Muscle of leg (tissue), 16 donors: ENCODE measurements at places on chromosomes 6 and 20. TPM values are rescaled to one million over a fixed set of nuclear protein-coding genes. Genes with fewer than 3 reads are reported as not detected.

ZDHHC14 gene
- polyA plus RNA-seq: 5.7 TPM

PAX1 gene
- 3.0 TPM for polyA plus RNA-seq

SPDEF gene
- 0.11 TPM for polyA plus RNA-seq

CCM2L gene
- polyA plus RNA-seq: 7.8 TPM

PRL gene
- not detected for polyA plus RNA-seq

MAPK13 gene
- 9.9 TPM for polyA plus RNA-seq

PLG gene
- 3.8 TPM for polyA plus RNA-seq

LRRC73 gene
- polyA plus RNA-seq: 0.27 TPM

MEI4 gene
- 0.03 TPM for polyA plus RNA-seq

REM1 gene
- 5.6 TPM for polyA plus RNA-seq

C6orf15 gene
- not detected for polyA plus RNA-seq

DEFB124 gene
- not detected for polyA plus RNA-seq

MAS1 gene
- polyA plus RNA-seq: 0.38 TPM

LIME1 gene
- 2.5 TPM for polyA plus RNA-seq

MATN4 gene
- polyA plus RNA-seq: 0.87 TPM

EPB41L1 gene
- polyA plus RNA-seq: 28.7 TPM

CST5 gene
- not detected for polyA plus RNA-seq

CRISP3 gene
- polyA plus RNA-seq: 0.14 TPM

BFSP1 gene
- polyA plus RNA-seq: 2.8 TPM

PLA2G7 gene
- 1.4 TPM for polyA plus RNA-seq

HLA-DQA2 gene
- polyA plus RNA-seq: 0.74 TPM

BNIP5 gene
- 0.06 TPM for polyA plus RNA-seq

GGTLC1 gene
- polyA plus RNA-seq: not detected

NPEPL1 gene
- polyA plus RNA-seq: 42.1 TPM

PROKR2 gene
- 0.23 TPM for polyA plus RNA-seq

C2 gene
- 9.5 TPM for polyA plus RNA-seq

TPBG gene
- 13.8 TPM for polyA plus RNA-seq

SOX18 gene
- polyA plus RNA-seq: 15.7 TPM

SRC gene
- 21.3 TPM for polyA plus RNA-seq

EYS gene
- 0.86 TPM for polyA plus RNA-seq

SEMG2 gene
- polyA plus RNA-seq: not detected

PGC gene
- not detected for polyA plus RNA-seq

EPPIN gene
- polyA plus RNA-seq: not detected

PTK6 gene
- 0.45 TPM for polyA plus RNA-seq

SAPCD1 gene
- polyA plus RNA-seq: 1.4 TPM

SLC24A3 gene
- polyA plus RNA-seq: 17.0 TPM

TRAPPC3L gene
- polyA plus RNA-seq: 0.15 TPM
